ENCODE measurements at places on chromosomes 4 and X.

GRCh38 chrX:44306356-44306755, 37.1 kb downstream of the EFHC2 start:
- DNase-seq, result no peak

DNA sequence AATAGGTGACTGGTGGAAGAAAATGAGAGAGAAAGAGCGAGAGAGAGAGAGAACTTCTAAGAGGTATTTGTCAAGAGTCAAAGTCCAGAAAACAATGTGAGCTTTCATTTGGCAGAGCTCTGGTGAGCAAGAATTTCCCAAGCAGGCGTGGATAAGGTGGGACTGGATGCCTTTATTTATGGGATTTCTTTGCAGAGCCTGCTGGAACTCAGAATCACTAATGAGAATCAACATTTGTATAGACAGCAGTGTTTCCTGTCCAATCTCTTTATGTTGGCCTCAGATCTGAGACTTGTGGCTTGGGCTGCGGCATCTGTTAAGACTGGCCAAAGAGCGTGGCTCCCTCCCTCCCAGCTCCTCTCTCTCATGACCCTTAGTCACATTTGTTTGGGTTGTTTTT, 67.9 kb upstream of the TBL1X start:
- DNase-seq, result no peak

DNA sequence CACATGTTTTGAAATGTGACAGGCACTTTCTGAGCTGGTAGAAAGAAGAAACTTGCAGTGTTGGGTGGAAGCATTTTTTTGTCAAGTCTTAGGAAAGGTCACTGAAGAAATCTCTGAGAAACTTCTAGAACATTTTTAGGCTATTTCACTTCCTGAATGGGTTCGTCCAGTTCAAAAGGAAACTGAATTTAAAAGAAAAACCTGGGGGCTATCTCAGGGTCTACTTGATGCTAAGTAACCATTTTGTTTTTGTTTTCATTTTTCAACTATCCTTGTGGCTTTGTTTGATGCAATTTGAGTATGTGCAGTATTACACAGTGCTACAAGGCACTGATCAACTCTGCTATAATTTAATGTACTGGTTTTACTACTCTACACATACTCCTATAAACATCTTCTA, 34.0 kb upstream of the AMOT start:
- DNase-seq, result no peak

- DNase-seq, result no peak
These were observed 252.9 kb upstream of the GRID2 start for GRCh38 chr4:92050875-92051274.

DNA sequence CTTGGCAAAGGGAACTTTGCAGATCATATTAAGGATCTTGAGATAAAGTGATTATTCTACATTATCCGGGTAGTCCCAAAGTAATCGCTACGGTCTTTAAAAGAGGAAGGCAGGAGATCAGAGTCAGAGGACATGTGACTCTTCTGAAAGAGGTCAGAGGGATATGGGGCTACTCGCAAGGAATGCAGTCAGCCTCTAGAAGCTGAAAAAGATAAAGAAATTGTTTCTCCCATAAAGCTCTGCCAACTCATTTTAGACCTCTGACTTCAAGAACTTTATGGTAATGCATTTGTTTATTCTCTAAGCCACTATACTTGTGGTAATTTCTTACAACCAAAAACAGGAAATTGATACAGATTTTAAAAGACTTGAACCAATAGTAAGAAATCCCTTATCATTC, 48.6 kb downstream of the NPY5R start:
- no peak for DNase-seq

GRCh38 chr4:6705646-6706045, 4.0 kb downstream of the MRFAP1L1 start:
- no peak for DNase-seq

- DNase-seq, result no peak
These were observed 608.6 kb upstream of the AADAT start for GRCh38 chr4:170698334-170698733.

- no peak for DNase-seq
These were observed 85.3 kb downstream of the CLCN4 start for GRCh38 chrX:10242026-10242425.

DNA sequence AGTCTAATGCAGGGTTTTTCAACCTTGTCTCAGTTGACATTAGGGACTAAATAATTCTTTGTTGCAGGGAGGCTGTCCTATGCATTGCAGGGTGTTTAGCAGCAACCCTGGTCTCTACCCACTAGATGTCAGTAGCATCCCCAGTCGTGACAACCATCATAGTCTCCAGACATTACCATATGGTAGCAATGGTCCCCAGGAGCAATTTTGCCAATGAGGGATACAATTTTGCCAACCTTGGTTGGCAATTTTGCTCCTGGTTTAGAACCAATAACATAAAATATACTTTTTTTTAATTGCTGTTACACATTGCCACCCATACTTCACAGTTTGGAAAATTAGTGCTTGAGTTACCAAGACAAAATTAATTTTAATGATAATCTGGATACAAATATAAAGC, 6.0 kb downstream of the EREG start:
- DNase-seq, result no peak

DNA sequence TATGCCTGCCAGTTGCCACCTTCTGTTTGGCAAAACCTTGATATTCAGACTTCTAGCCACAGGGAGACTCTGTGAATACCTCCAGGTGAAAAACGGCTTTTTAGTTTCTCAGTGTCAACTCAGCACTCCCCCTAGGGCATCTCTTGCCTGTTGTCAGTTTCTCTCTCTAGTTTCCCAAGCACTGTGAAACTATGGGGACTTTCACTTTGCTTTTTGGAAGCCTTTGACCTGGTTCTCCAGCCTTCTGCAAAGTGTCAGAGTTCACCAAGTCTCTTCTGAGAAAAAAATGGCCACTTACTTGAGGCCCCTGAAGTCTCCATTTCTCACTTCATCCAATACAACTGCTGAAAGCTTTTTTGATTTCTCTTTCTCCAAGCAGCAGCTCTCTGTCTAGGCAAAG, 521.5 kb downstream of the INPP4B start:
- no peak for DNase-seq

DNA sequence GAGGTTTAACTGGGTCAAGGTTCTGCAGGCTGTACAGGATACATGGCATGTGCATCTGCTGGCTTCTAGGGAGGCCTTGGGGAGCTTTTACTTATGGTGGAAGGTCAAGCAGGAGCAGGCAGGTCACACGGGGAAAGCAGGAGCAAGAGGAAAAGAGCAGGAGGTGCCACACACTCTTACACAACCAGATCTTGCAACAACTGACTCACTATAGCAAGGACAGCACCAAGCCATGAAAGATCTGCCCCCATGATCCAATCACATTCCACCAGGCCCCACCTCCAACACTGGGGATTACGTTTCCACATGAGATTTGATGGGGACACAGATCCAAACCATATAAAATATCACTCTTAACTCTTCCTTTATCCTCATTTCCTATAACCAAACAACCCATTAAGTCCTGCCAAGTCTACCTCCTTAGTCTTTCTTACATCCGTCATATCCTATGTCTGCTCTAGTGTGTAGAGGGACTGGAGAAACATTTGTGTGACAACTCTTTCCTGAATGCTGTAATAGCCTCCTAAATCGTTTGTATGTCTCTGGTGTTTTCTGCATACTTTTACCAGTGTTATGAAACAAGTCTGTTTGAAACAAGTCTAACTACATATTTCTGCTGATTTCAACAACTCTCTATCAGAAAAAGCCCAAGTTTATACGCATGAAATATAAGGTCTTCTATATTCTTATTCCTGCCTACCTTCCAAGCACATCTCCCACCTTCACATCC, 8.3 kb upstream of the RAP2C start:
- DNase-seq, result no peak

- DNase-seq, result no peak
These were observed 10.2 kb downstream of the ARAF start for GRCh38 chrX:47571215-47571614.

- no peak for DNase-seq
These were observed 370.0 kb downstream of the GPAT3 start for GRCh38 chr4:83905952-83906351.

GRCh38 chr4:21628116-21628670, 320.4 kb downstream of the KCNIP4 start:
- no peak for DNase-seq

GRCh38 chr4:102687373-102687981, 73.3 kb downstream of the MANBA start:
- no peak for DNase-seq

DNA sequence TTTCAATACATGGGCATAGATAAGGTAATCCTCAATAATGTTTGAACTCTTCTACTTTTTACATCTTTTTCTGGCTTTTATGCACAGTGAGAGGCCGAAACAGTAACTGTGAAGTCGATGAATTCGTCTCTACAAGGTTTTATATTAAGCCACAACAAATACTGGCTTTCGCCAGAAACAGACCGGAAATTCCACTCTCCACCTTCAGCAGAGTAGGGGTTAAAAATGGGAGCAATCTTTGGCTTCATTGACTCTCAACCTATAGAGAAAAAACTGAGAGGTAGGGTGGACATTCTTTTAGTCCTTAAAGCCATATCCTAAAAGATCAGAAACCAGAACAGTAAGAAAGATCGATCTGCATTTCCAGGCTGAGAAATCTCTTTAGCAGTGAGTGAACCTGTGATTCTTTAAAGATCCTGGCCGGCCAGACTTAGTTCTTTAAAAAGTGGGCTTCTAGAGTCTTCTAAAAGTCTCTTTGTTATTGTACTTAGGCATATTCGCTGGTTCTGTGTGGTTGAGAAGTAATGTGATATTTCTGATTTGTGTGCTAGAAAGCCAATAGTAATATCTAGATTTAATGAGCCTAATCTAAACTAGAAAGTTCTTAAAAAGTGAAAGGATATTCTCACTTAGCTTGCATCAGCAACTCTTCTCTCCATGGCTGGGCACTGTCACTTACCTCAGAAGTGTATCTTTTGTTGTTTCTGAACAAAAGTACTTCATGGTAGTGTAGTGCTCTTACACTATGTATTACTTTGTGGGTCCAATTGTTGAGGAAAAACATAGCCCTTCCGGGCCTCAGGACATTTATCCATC, 2.0 kb downstream of the HSPA4L start:
- DNase-seq, result no peak

DNA sequence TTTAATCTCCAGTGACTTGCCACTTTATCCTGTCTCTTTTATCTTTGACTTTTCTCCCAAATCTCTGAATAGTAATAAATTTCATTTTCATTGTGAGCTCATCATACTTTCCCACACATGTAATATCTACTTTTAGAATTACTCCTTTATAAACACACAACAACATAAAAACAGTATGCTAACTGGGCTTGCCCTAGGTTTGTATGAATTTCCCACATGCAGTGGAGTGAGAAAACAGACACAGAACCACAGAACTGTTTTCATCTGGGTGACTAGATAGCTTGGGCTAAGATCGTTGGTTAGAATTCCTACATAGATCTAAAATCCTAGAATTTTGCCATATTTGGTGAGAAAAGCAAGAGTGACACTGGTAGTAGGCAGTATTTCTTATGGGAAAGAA, 409.5 kb downstream of the SPRY1 start:
- no peak for DNase-seq

GRCh38 chr4:37522996-37523395, 163.2 kb downstream of the RELL1 start:
- no peak for DNase-seq

DNA sequence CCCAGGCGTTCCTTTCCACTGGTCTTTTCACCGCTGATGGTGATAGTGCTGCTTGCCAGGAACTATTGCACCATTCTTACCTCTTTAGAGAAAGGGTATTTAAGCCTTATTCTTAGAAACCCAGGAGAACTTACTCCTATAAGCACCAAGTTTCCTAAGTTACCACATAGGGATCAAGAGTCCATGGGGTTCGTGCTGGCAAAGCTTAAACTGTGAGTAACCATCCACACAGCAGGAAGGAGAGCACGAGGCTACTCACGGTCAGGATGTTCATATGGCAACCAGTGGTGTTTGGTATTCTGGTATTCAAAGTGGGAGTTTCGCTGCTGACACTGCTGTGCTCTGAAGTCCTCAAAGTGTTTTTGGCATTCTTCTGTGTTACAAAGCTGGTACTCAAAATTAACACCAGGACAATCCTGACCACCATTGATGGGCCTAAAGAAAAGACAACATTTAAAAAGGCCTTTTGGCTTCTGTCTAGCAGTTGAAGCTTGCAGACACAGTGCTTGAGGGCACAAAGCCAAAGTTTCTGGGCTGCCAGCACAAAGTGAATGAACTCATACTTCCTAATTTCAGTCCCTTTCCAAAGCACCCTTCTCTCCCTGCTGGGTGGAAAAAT, 256.9 kb downstream of the ADAMTS3 start:
- DNase-seq, result no peak

- DNase-seq, result no peak
These were observed 205.1 kb downstream of the AWAT2 start for GRCh38 chrX:69844636-69845035.
